ENCODE measurements at places on chromosomes 3 and 15. TPM values are rescaled to one million over a fixed set of nuclear protein-coding genes. Genes with fewer than 3 reads are reported as not detected.

The MYO5A gene
- total RNA-seq = 18.1 TPM

The TRIM42 gene
- not detected for total RNA-seq

The GXYLT2 gene
- 0.32 TPM for total RNA-seq

The SUSD5 gene
- not detected for total RNA-seq

The PTPN23 gene
- 30.3 TPM for total RNA-seq

The SKOR1 gene
- total RNA-seq = 0.16 TPM

The ADGRG7 gene
- total RNA-seq = not detected

The C3orf85 gene
- not detected for total RNA-seq

The SIDT1 gene
- 19.9 TPM for total RNA-seq

The FSIP1 gene
- total RNA-seq = 0.74 TPM

The KNL1 gene
- total RNA-seq = 23.8 TPM

The CPNE4 gene
- total RNA-seq = not detected

The SQOR gene
- total RNA-seq = 57.0 TPM

The TLR9 gene
- total RNA-seq = 1.4 TPM

The FBXL2 gene
- not detected for total RNA-seq

The CD200R1 gene
- total RNA-seq = 1.8 TPM

DNA sequence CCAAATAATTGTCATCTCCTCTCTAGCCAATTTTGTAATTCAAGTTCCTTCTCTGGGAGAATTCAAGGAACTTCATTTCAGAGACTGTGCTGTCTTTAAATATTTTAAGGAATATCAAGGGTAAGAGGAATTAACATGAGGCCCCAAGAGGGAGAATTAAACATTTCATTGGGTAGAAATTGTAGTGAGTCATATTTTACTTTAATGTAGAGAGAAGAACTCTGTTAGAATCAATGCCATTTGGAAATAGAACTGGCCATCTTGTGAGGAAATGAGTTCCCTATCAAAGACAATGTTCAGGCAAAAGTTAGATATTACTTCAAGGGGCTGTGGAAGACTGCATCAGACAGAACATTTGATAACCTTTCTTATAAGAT, 43.5 kb upstream of the TP63 start:
- DNase-seq = no peak

- no peak for DNase-seq
Observed at GRCh38 chr15:63135804-63136203, 14.1 kb downstream of the LACTB start.

GRCh38 chr3:171614318-171614921, 154.2 kb upstream of the TNIK start:
- DNase-seq = peak; percentile 1

DNA sequence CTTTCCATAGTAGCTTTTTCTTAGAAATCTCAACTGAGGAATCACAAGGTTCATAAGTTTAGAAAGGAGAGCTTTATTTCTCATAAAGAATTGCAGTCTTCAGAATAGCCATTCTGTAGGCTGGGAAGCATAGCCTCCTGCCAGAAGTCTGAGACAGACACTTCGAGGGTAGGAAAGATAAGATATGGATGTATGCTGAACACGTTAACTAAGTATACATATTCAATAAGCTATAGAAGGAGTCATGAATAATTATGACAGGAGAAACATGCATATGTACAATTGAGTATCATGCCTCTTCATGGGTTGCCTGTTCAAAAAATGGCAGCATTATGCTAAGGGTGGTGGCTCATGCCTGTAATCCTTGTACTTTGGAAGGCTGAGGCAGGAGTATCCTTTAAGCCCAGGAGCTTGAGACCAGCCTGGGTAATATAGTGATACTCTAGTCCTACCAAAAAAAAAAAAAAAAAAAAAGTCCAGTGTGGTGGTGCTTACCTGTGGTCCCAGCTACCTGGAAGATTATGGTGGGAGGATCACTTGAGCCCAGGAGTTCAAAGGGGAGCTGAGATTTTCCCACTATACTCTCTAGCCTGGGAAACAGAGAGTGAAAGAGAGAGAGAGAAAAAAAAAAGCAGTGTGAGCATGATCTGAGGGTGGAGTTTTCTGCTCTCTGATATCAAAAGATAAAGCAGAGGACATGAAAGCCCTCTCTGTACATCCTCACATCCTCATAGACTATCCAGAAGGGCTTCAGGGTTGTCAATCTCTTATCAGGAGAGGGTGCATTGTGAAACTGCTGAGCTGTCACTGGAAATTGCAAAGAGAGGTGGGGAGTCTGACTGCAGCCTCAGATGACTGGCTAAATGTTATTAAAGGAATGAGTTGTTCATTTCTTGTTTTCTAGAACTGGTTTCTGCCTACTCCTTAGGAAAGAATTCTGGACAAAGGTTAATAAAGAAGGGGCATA, 23.6 kb upstream of the CADPS start:
- DNase-seq = no peak

DNA sequence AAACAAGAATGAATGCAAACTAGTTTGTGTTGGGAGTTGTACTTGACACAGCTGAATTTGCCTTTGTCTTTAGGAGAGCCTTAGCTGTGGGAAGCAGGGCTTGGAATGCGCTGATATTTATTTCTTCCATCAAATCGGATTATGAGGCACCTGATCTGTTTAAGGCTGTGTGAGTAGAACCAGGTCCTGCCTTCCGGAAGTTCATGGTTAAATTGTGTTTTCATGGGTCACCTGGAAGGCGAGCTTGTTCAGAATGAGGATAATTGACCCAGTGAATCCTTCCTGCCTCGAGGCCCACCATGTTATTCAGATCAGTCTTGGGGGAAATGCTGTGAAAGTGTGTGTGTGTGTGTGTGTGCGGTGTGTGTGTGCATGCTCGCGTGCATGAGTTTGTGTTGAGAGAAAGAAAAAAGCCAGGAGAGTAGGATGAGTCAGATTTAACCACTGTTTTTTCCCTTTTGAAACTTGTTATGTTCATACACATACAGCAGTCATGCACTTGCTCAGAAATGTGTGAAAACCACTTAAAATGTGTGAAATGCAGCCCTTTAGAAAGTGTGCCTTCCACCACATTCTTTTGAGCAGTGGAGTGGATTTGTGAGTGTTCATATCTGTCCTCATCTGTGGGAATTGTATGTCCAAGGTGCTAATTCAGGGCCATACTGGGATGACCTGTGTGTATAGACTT, 36.7 kb downstream of the SMAD3 start:
- peak; percentile 45 for DNase-seq

DNA sequence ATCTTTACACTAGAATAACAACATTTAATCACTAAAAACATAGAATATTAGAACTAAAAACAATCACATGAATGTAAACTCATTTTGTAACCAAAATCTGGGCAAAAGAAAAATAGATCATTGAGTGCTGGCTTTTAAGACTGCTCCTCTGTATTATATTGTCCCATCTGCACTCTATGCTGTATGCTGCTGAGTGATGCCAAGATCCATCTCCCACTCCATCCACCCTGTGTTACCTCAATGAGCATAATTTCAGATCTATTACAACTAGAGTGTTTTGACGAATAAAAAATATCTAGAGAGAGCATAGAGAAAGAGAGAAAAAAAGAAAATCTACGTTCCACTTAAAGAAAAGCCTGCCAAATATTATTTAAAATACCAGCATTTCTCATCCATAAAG, 1060.4 kb downstream of the ZPLD1 start:
- no peak for DNase-seq

- DNase-seq = no peak
Observed at GRCh38 chr3:27625864-27626263, 96.3 kb downstream of the EOMES start.

GRCh38 chr15:98650417-98651035, 2.2 kb downstream of the IGF1R start:
- peak; percentile 52 for DNase-seq

DNA sequence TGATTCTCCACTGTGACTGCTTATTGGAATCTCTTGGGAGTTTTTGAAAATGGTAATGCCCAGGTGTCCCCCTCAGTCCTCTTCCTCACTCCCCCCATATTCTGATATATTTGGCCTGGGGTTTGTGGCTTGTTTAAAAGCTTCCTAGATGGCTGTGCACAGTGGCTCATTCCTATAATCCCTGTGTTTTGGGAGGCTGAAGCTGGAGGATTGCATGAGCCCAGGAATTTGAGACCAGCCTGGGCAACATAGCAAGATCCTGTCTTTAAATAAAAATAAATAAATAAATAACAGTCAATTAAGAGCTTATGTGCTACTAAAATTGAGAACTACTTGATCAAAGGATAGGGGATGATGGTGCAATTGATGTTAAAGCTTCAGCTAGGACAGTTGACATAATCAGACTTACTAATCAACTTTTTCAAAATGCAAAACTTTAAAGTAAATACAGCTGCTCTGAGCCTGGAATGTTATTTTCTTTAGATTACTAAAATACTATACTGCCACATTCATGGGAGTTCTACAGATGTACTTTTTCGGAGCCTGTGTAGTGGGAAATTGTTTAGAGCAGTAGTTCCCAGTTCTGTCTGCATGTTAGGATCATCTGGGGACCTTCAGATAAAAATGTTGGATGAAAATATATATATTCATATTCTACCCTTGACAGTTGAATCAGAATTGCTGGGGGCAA, 33.4 kb downstream of the ARIH1 start:
- no peak for DNase-seq

DNA sequence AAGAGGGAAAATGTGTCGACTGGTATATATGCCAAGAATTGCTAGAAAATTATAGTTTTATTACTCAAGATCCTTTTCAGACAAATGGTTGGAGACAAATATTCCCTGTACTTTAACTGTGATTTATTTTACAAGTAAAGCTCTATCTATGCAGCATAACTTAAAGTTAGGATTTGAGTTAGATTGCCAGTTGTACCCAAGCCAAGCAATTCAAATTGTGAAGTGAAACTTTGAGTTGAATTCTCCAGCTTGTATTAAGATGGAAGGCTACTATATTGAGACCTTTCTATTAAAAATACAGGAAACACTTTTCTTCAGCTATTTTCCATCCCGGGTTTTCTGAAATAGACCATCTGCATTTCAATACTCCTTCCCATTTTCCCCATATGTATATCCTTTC, 333.1 kb upstream of the RBMS3 start:
- DNase-seq = no peak

GRCh38 chr3:21544076-21544462, 206.9 kb downstream of the ZNF385D start:
- no peak for DNase-seq

DNA sequence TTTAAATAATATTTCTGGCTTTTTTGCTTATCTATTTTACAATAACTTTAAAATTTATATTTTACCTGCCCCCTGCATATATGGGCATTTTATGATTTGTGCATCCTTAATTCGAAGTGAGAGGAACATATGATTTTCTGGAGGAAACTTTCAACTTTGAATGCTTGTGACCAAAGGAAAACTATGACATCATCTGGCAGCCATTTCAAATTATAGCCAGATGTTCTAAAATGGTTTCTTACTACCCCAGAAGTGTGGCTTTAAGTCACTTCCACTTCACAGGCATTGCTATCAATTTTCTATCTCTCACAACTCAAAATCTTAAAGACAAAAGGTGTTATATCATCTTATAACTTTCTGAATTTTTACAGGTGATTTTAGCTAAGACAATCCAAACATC, 508.8 kb downstream of the RBMS3 start:
- no peak for DNase-seq
